ENCODE measurements at places on chromosomes 16 and 17. TPM values are rescaled to one million over a fixed set of nuclear protein-coding genes. Genes with fewer than 3 reads are reported as not detected.
A peak's percentile ranks its signal among the peaks of the same experiment; 100 is the strongest.

- H3K27ac ChIP-seq, result peak overlapping the region; percentile 72
- H3K4me3 ChIP-seq, result peak overlapping the region; percentile 70
- peaks cover 7% of the 10 kb centered on the region for H3K4me1 ChIP-seq
- no peaks in the 10 kb centered on the region for H3K27me3 ChIP-seq
- H3K36me3 ChIP-seq, result no peaks in the 10 kb centered on the region
- DNase-seq, result no peak
Observed at GRCh38 chr17:78041386-78042179, 83.1 kb downstream of the TNRC6C start.

DNA sequence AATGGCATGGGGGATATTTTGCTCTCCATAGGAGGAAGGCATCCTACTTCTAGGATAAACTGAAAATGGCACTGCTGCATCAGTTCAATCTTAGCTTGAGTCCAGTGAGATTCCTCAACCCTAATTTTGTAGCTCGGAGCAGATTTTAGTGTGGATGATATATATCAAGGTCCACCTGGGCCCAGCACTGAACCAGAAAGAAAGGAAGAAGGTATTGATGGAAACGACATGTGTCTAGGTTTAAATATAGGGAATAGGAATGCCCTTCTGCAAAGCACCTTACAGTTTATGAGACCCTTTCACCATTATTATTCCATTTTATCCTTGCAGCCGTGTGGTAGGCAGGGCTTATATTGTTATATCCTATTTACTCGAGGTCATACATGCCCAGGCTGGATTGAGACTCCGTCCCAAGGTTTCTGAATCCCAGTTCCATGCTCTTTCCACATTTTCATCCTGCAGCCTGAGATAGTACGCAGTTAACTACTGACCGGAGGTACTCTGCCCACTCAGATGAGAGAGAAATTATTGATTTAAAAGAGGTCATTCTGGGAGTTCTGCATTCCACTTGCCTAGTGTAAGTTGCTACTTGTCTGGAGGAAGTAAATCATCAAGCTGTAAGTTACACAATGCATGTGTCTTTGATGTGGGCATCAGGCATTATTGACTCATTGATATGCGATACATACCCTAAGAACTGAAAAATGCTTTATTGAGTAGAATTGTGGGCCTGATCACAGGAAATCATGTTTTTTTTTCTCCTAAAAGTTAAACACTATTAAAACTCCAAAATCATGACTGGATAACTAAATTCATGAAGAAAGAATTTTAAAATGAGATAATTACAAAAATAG lies 10.1 kb downstream of the KRT39 start:
- H3K4me1 ChIP-seq, result peaks cover 54% of the 10 kb centered on the region
- no peaks in the 10 kb centered on the region for H3K27me3 ChIP-seq
- DNase-seq, result peak; percentile 100
- H3K27ac ChIP-seq, result peak overlapping the region; percentile 92
- H3K4me3 ChIP-seq, result no peak overlapping the region

DNA sequence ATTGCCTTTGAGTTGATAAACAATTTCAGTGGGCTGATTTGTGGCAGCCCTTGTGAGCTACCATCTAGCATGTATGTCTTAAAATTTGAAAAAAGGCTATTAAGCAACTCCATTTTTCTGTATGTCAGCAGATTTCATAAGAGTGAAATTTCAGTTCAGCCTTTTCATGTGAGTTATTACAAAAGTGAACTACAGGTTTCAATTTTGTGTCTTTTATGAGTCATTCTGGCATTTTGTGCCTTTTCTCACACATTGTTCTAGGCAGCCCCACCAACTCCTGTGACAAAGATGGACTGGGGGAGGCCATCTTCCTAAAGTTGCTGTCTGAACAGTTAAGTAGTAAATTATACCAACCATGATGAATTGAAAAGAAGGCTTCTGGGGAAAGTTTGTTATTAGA lies 52.1 kb downstream of the USP10 start:
- H3K36me3 ChIP-seq, result peaks cover 2% of the 10 kb centered on the region
- no peak for DNase-seq
- no peak overlapping the region for H3K4me3 ChIP-seq
- H3K4me1 ChIP-seq, result peaks cover 15% of the 10 kb centered on the region
- H3K27me3 ChIP-seq, result no peaks in the 10 kb centered on the region

DHODH gene
- total RNA-seq, result 4.9 TPM

PRRT2 gene
- 6.7 TPM for total RNA-seq

DNA sequence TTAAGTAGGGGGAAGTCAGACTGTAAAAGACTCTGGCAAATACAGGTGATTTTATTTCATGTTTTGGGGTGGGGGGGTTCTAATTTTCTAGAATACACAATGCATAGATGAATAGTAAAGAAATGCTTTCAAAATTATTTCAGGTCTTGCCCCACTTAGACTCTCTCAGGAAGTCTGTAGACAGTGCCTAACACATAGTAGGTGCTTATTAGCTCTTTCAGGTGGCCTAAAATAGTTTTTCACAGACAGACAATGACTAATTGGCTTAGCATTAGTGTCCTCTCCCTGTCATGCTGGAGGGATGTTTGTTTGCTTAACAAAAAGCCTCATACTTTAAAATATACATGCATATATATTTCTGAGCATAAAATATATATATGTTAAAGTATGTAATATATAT lies 366.0 kb downstream of the SOX9 start:
- DNase-seq, result no peak
- no peaks in the 10 kb centered on the region for H3K27me3 ChIP-seq
- no peak overlapping the region for H3K4me3 ChIP-seq
- no peaks in the 10 kb centered on the region for H3K4me1 ChIP-seq
- H3K27ac ChIP-seq, result no peak overlapping the region

- no peak for DNase-seq
- no peak overlapping the region for H3K27ac ChIP-seq
- H3K36me3 ChIP-seq, result peaks cover 6% of the 10 kb centered on the region
- no peaks in the 10 kb centered on the region for H3K27me3 ChIP-seq
Observed at GRCh38 chr17:17887752-17888304, 51.0 kb upstream of the SREBF1 start.

SNAI3 gene
- total RNA-seq, result 0.22 TPM

DNA sequence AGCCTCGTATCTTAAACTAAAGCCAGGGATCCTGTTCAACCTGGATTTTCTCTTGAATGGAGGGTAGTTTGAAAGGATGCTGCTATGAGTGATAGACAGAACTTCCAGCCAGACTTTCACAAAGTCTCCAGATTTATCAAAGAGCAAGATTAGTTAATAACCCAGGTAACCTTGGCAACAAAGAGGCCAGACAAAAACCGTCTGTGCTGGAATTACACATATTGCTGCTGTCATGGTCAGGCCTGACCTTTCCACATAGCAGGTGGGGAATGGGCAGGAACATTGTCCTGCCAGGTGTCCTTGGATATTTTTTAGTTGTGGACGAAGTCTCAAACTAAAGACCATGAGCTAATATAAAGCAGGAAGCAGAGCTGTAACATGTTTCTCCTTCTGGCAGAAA lies 52.5 kb downstream of the HLF start:
- H3K27ac ChIP-seq, result no peak overlapping the region
- H3K4me3 ChIP-seq, result no peak overlapping the region
- H3K4me1 ChIP-seq, result no peaks in the 10 kb centered on the region
- no peaks in the 10 kb centered on the region for H3K36me3 ChIP-seq
- H3K27me3 ChIP-seq, result no peaks in the 10 kb centered on the region
- no peak for DNase-seq

DNA sequence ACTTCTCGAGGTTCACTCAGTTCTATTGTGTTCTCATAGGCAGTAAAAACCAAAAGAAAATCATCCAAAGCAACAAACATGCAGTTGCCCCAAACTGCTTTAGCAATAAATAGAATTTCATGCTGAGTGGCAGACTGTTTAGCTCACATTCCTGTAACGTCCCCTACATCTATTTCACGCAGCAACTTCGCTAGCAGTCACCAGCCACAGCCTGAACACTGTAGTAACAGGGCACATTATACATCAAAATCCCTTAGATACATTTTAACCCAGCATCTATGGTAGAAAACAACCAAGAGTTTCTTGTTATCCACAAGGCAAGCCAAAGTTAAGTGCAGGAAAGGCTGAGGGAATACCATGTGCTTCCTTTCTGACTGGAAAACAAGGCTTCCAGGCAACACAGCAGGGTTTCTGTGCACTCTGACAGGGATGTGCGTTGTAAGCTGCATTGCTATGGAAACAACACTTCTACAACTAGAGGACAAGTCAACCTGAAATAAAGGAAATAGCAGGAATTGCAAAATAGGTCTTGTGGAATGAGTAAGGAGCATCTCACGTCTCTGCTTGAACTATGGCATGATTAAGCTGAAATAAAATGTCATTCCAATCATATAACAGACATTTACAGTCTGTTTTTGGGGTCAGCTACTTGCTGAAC lies 55.4 kb downstream of the CFDP1 start:
- peak overlapping the region; percentile 3 for H3K4me3 ChIP-seq
- no peaks in the 10 kb centered on the region for H3K27me3 ChIP-seq
- DNase-seq, result peak; percentile 96
- H3K27ac ChIP-seq, result peak overlapping the region; percentile 88
- H3K36me3 ChIP-seq, result peaks cover 2% of the 10 kb centered on the region

AANAT gene
- 0.19 TPM for total RNA-seq

- H3K4me1 ChIP-seq, result peaks cover 33% of the 10 kb centered on the region
- peaks cover 3% of the 10 kb centered on the region for H3K36me3 ChIP-seq
- H3K27me3 ChIP-seq, result no peaks in the 10 kb centered on the region
- peak within 1 kb of the TSS; percentile 98 for H3K4me3 ChIP-seq
Observed at GRCh38 chr16:30893744-30894539, at the start of gene BCL7C. BCL7C (minus strand) TSS chr16:30894077; CDS start chr16:30893944, 133 bp downstream.

GRCh38 chr16:82835487-82836155 lies 208.9 kb downstream of the CDH13 start:
- H3K27ac ChIP-seq, result no peak overlapping the region
- DNase-seq, result no peak
- peaks cover 16% of the 10 kb centered on the region for H3K4me1 ChIP-seq
- H3K36me3 ChIP-seq, result no peaks in the 10 kb centered on the region

Measured in astrocyte (in vitro differentiated cells and primary cell).